ENCODE measurements at places on chromosomes 3 and 15.

DNA sequence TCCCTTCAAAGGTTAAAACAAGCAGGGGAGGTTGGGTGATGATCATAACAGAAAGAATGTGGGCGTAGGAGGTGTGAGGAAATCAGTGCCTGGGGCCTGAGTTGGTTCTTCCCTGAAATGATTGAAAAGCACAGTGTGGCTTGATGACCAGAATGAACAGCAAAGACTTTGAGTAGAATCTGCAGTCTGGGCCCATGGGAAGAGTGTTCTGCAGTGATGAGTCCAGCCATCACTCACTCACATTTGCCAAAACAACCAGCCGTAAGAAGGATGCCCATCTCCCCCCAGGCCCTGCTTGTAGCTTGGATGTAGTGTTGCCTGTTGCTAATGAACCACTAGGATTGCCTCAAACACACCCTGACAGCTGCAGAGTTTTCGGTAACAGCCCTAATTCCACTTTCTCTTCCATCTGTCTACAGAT lies 67.9 kb downstream of the VGLL3 start:
- peak; percentile 82 for DNase-seq

DNA sequence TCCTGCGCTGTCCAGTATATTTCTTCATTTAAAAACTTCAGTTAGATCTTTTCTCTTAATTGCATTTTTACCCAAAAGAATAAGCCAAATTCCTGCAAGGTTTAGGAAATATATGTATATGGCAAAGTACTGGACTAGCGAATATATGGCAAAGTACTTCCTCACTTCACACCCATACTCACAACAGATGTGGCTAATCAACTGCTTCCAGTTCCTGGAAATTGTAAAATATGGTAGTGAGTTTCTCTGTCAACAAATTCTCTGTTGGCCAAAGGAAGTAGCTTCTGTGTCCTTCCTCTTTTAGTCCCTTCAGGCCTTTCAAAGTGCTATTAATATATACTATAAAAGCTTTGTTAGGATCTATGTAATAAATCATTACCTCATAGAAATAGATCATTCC lies 22.0 kb downstream of the GPR15 start:
- no peak for DNase-seq

DNA sequence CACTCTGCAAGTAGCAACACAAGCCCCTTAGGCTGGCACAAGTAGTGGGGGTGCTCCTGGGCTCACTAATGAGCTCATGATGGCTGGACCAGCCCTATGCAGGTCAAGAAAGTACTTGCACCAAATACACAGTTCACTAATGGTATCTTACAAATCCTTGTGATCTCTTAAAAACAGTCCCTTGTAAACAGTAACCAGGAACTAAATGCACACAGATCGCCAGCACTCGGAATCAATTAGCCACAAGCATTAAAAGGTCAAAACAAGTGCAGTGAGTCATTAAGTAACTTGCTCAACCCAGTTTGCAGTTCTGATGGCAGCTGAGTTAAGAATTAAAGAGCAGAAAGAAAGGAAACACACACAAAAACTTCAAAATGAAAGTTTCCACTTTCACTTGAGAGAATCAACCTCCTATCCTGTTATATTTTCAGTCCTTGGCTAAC lies 43.2 kb downstream of the ARHGEF3 start:
- peak; percentile 82 for DNase-seq

DNA sequence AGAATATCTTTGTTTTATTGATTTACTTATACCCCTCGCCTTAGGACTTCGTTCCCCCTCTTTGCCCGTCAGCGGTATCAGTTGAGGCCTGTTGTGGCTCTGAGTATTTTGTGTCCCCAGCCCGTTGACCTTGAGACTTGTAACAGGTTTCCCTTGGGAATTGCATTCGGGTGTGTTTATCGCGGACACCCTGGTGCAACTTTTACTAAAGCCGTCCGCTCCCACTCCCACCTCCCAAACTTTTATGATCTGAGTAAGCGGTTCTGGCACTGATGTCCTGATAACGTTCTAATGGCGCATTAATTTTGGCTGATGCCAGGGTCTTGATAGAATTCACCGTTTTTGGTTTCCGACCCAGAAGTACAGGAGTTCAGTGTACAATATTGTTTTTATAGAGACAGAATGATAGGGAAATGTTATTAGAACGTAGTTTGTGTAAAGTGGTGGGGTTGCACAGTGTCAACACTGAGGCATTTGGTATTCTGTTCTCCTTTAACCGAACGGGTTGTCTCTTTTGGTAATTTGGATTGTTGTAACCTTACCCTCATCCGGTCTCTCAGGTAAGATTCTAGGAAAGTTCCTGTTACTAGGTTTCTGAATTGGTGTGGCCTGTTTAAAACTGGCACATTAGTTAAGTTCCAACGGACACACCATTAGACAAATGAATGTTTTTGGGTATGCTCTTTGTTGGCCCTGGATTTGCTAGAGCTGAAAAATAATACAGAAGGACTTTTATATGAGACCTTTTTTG lies 47.8 kb downstream of the OIP5 start:
- DNase-seq, result no peak

DNA sequence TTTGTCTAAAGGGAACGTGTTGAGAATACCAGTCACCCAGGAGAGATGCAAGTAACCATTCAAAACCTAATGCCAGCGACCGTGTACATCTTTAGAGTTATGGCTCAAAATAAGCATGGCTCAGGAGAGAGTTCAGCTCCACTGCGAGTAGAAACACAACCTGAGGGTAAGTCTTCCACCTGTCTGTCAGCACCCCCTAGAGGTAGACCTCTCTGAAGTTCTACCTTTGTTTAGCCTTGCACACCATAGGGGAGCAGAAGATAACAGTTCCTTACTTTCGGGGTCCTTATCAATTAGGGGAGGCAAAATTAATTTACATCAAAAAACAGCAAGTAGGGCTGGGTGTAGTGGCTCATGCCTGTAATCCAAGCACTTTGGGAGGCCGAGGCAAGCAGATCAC lies 124.4 kb downstream of the HCN4 start:
- no peak for DNase-seq

DNA sequence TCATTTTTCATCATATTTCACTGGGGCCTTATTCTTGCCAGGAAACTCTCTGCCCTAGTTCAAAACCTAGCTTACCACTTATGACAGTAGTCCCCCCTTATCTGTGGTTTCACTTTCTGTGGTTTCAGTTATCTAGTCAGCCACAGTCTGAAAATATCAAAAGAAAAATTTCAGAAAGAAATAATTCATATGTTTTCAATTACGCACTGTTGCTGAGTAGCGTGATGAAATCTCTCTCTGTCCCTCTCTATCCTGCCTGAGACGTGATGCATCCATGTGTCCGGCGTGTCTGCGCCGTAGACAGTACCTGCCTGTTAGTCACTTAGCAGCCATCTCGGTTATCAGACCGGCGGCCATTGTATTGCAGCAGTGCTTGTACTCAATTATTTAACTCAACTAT lies 369.9 kb upstream of the MCTP2 start:
- DNase-seq, result no peak

DNA sequence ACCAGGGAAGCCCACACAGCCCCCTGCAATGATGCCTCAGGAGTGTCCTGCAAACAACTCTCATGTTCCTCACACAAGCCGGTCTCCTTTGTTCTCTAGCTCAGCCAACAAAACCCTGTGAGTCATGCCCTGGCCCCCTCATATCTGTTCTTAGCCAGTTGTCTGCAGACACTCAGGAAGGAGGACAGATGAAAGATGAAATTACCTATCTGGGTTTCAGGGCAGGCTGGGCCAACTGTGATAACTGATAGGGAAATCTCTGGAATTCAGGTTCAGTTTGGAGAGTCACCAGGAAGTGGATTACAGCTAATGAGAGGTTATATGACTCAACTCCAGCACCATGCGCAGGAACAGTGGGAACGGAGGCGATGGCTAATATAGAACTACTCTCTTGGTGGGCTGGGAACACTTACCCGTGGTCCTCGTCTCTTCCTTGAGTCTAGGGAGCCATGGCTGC lies 352.0 kb upstream of the ADAMTS9 start:
- no peak for DNase-seq

DNA sequence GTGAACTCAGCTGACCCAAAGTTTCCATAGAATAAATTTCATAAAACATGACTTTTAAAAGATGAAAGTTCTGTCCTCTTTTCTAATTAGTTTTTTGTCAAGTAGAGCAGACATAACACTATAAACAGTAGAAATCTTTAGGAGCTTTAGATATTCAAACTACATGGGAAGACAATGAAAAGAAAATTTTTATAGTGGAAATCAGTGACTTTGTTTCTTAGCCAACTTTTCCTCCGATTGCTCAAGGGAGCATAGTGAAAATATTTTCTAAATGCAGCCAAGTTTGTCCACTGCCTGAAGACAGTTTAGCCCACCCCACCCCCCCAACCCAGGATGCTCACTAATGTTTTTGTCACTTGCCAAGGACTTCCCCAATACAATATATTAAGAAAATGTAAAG lies 114.9 kb downstream of the PLD1 start:
- no peak for DNase-seq
